ENCODE measurements at places on chromosomes 6 and 20.
A peak's percentile ranks its signal among the peaks of the same experiment; 100 is the strongest.

- peak; percentile 19 for DNase-seq
Observed at GRCh38 chr6:147279427-147279826, 75.2 kb downstream of the STXBP5 start.

DNA sequence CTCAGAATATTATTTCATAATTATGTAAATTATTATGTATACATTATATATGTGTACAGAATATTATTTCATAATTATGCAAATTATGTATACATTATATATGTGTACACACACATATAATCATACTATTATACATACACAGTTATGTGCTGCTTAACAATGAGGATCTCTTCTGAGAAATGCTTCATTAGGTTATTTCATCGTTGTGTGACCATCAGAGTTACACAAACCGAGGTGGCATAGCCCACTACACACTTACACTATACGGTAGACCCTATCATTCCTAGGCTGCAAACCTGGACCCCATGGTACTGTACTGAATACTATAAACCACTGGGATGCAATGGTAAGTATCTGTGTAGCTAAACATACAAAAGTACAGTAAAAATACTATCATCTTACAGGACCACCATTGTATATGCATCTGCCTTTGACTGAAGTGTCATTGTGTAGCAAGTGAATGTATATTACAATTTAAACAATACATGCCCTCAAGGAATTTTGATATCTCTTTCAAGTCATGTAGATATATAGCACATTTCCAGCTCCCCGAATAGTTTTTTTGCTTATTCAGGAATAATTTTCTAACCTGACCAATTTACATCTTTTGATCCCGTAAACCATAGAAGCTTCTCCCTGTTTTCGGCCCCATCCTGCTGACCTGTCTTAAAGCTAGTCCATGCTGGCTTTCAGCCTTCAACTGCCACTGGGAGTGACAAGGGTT lies 71.2 kb downstream of the TMEM170B start:
- DNase-seq = no peak

DNA sequence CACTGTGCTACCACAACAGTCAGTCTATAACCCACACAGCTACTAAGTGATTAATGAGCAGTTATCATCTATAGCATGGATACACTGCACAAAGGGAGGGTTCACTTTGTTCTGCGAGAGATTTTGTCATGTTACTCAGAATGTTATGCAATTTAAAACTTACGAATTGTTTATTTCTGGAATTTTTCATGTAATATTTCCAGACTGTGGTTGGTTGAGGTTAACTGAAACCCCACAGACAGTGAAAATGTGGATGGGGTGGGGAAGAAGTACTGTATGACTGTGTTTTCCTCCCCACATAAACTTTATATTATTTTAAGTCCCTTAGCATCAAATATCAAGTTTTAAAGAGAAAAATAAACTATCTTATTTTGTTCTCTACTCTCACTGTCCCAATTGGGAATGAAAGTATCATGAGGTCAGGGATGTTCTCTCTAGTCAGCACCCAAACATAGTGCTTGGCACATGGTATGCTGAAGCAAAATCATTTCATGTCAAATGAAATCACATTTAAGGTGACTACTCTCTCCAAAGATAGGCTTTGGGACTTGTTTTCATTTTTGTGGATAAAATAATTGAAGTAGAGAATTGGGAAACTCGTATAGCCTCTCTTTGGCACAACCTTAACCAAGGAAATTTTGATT lies 25.4 kb downstream of the DOP1A start:
- DNase-seq = no peak

DNA sequence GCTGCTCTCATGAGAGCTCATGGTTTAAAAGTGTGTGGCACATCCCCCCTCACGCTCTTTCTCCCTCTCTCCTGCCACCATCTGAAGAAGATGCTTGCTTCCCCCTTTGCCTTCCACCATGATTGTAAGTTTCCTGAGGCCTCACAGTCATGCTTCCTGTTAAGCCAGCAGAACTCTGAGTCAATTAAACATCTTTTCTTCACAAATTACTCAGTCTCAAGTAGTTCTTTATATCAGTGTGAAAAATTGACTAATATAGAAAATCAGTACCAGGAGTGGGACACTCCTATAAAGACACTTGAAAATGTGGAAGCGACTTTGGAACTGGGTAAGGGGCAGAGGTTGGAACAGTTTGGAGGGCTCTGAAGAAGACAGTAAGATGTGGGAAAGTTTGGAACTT lies 45.0 kb downstream of the HACE1 start:
- DNase-seq = no peak

DNA sequence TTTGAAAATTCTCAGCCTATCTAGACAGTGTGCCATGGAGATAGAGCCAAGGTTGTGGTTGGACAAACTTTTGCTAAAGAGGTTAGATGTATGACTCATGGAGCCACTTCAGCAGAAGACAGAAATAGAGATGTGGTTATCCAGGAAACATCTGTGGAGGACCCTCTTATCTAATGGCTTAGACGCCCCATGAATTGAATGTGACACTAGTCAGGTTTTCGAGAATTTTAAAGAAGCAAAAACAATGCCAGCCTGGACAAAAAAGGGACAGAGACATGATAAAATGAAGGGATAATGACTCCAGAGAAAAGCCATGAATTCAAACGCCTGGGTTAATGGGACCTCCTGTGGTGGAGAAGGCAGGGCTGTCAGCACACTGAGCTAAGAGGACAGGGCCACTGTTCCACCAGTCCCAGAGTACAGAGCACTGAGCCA lies 280.5 kb downstream of the CLVS2 start:
- no peak for DNase-seq

- peak; percentile 22 for DNase-seq
Observed at GRCh38 chr6:53543359-53544216, 1.3 kb downstream of the GCLC start.

DNA sequence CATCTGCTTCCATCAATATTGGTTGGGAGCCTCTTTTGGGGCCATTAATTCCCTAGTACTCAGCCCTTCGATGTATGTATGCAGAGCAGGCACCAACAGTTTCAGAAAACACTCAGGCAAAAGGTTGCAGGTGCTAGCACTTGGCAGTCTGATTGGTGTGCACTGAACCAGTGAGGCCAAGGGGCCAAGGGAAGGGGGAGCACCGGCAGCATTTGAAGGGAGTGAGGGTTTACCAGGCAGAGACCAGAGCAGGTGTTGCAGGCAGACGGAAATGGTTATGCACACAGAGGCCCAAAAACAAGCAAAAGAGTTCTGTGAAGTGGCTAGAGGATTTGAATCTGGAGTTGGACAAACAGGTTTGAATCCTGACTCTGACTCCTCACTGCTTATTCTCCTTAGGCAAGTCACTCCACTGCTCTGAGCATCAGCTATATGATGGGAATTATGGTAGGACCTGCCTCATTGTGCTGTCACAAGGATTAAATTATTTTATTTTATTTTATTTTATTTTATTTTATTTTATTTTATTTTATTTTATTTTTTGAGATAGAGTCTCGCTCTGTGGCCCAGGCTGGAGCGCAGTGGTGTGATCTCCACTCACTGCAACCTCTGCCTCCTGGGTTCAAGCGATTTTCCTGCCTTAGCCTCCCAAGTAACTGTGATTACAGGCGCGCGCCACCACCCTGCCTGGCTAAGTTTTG lies 58.1 kb upstream of the SHLD1 start:
- DNase-seq = no peak

DNA sequence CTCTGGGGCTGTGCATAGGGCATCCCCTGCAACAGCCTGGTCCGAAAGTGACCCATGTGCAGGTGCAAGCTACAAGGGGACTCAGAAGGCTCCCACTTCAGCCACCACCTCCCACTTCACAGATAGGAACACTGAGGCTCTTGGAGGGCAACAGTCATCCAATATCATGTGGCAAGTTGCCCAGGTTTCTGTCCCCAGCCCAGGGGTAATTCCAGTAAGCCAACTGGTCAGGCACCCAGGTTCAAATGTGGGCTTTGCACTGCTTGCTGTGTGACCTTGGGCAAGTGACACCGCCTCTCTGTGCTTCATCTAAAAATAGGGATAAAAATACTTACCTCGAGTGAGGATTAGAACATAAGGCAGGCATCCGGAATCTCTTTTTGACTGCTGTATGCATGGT lies 62.0 kb upstream of the SIRPA start:
- no peak for DNase-seq

DNA sequence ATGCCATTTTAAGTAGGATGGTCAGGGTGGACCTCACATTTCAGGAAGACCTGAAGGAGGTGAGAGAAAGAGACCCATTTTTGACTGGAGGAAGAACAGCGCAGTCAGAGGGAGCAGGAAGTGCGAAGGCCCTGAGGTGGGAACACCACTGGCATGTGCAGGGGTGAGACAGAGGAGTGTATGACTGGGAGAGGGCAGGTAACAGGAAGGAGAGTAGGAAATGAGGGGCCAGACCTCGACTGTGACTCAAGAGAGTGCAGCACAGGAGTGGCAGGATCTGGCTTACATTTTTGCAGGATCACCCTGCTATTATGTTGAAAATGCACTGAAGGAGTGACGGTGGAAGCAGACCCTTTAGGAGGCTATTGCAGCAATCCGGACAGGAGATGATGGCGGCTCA lies 117.7 kb upstream of the CDYL start:
- DNase-seq = no peak

GRCh38 chr6:26215585-26216358 lies 128.5 kb downstream of the HFE start:
- DNase-seq = peak; percentile 30

DNA sequence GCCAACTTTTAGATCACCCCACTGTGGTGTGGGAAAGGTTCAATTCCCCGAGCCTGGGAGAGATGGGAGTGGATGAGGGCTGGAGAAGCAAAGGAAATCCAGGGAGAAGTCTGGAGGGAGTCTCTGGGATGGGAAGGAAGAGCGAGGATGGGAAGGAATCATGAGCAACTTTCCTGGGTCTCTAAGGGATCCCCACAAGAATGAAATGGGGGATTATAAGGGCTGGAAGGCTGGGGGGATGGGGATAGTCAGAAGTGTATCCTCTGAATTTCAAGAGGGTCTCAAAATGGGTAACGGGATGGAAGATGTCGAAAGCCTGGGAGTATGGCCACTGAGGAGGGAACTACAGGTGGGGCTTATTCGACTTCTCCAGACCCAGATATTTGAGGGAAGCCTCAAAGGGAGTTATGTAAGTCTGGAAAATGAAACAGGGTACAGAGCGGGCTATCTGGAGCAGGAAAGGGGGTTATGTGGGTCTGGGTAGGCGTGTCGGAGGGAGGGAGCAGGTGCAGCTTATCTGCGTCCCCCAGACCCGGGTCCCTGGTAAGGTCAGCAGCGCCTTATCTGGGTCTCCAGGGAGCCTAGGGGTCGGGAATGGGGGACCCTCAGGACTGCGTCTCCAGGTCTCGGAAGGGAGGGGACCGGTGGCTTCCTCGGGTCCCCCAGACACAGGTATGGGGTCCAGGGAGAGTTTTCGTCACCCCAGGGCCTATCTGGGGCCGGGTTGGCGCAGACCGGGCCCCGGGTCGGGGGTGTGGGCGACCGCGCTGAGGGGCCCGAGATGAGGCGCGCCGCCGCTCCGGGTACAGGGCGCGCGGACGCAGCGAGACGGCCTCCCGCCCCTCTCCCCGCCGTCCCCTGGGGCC lies 550 bp downstream of the PLAGL2 start:
- no peak for DNase-seq

GRCh38 chr20:55782912-55783253 lies 222.4 kb downstream of the CBLN4 start:
- DNase-seq = no peak

- no peak for DNase-seq
Observed at GRCh38 chr20:24670981-24671380, 201.6 kb downstream of the SYNDIG1 start.

DNA sequence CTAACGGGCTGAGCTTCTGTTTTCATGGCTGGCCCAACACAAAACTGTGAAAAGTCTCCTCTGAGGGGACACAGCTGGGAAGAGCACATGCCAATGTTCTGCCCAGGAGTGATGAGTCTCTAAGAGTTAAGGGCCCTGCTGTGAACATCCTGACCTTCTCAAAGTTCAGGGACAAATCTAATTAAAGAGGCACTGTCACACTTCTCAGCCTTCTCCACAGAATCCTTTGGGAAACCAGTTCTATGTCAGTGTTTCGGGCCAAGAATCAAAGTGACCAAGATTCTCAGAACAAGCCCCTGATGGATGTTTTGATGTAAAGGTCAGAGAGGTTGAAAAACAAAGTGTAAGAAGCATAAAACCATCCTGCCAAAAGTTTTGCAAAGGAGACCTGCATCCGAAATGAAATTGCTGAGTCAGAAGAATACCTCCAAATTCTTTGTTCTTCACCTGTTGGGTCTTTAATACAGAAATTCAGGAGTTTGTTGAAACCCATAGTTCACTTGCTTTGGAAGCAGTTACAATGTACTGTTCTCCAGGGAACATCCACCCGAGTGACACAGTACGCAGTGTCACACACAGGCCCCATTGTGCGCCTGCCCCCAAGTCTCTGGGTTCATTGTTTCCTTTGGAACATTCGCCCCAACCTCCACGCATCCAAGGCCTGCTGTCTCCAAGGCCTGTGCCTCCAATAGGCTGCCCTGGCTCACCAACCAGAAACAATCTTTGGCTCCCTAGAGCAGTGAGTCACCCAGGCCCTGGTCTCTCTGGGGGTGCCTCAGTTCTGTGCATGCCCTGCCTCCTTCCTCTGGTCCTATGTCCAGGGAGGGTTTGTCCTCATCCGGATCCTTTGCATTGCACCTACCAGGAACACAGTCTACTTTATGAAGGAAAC lies 65.5 kb upstream of the QKI start:
- DNase-seq = no peak

DNA sequence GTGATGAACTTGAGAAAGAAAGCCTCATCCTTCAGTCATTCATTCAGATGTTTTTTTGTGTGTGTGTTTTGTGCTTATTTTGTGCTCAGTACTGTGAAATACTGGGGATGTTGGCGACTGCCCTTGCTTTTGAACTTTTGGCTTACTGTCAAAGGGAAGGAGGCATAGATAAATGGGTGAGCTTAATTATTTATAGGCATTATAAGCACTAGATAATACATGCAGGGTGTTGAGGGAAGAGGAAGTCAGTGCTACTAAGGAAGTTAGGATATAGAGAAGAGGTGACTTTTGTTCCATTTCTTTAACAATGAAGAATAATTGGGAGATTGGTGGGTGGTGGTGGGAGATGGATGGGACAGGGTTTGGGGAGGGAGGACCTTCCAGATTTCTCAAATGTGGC lies 23.6 kb downstream of the XRN2 start:
- no peak for DNase-seq

- peak; percentile 78 for DNase-seq
Observed at GRCh38 chr20:58017231-58017969, 211.1 kb downstream of the ANKRD60 start.

GRCh38 chr6:5214570-5215052 lies 46.1 kb downstream of the LYRM4 start:
- DNase-seq = peak; percentile 41

GRCh38 chr6:127954082-127954481 lies 53.2 kb upstream of the THEMIS start:
- no peak for DNase-seq

- DNase-seq = peak; percentile 37
Observed at GRCh38 chr6:39228992-39229767, at the start of gene KCNK5. Gene KCNK5 (minus strand): TSS chr6:39229475. CDS start chr6:39229111, 364 bp downstream.

DNA sequence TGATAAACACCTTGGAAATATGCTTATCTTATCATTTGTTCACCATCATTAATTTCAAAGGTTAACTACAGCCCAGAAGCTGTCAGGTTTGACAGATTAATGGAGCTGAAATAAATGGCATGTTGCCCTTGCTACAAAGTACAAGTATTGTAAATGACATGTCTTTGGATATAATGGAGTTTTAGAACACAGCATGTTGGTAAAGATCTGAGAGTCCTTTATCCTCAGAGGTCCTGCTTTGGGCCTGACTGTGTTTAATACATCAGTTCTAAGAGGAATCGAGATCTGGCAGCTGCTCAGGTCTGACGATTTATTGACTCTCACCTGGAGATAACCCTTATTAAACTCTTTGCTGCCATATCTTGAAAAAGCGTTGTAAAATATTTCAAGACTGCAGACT lies 222.7 kb upstream of the OPRM1 start:
- DNase-seq = no peak

Data from fibroblast of skin of back (primary cell).